ENCODE measurements at places on chromosomes 4 and X.

- no peak for DNase-seq
Measured at GRCh38 chr4:113398441-113399143, 349.1 kb downstream of the ANK2 start.

DNA sequence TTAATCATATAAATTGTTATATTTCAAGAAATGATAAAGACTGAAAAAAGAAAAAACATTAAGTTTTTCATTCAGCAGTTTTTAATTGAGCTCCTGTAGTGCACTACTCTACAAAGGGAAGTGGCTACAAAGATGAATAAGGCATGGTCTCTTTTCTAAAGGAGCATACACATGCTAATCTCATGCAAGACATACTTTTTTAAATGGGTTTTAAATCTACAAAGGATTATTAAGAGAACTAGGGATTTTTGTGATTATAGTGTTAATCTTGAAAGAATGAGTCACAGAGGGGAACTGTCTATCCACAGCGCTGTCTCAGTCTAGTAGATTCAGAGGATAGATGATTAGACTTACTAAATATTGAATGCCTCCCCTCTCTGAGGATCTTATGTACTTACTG is 1722.2 kb downstream of the RPA4 start:
- DNase-seq: no peak

DNA sequence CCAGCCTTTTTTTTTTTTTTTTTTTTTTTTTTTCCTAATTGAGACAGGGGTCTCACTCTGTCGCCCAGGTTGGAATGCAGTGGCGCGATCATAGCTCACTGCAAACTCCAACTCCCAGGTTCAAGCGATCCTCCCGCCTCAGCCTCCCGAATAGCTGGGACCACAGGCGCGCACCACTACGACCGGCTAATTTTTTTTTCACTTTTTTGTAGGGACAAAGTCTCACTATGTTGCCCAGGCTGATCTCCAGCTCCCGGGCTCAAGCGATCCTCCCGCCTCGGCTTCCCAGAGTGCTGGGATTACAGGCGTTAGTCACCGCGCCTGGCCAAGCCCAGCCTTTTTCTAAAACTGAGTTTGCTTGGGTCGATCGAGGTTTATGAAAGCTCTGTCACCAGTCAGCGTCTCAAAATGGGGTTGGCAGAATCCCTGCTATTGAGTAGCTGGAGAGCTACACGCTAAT is 1.3 kb upstream of the OTUD5 start:
- DNase-seq: no peak

GRCh38 chrX:19030805-19031204 is 46.9 kb upstream of the PHKA2 start:
- no peak for DNase-seq

DNA sequence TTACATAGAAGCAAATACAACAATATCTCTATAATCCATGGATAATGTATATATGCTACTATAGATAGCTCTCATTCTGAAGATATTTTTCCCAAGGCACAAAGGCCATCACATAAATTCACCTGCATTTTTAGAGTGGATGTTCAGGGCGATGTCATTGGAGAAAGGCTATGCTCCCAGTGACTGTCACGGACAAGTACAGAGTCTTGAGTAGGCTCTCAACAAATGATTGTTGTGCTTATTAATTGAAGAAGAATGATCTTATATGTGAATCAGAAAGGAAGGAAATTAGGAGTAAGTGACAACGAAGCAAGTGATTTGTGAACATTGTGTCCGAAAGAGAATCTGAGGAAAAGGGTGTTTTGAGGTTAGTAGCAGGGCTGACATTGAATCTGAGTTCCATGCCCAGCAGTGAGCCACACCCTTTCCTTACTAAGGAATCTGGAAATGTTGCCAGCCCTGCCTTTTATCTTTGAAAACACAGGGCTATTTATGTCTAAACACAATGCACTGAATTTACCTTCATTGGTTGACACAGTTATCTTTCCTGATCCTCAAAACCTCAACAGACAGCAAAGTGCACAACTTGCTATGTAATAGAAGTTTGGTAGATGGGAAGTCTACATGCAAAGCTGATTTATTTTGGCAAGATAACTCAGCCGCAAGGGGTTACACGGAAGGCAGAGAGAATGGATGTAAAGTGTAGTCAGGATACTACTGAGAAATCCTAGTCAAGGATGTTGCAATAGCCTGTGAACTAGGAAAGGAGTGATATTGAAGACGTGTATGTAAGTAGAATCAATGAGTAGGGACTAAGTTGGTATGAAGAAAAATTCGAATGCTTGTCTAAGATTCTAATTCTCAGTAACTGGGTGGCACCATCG is 50.4 kb downstream of the SORBS2 start:
- DNase-seq: no peak

- no peak for DNase-seq
Measured at GRCh38 chr4:157043131-157043530, 32.8 kb upstream of the GLRB start.

- DNase-seq: no peak
Measured at GRCh38 chr4:137558951-137559350, 26.7 kb upstream of the PCDH18 start.

GRCh38 chrX:15825936-15826335 is 28.7 kb downstream of the AP1S2 start:
- DNase-seq: no peak

DNA sequence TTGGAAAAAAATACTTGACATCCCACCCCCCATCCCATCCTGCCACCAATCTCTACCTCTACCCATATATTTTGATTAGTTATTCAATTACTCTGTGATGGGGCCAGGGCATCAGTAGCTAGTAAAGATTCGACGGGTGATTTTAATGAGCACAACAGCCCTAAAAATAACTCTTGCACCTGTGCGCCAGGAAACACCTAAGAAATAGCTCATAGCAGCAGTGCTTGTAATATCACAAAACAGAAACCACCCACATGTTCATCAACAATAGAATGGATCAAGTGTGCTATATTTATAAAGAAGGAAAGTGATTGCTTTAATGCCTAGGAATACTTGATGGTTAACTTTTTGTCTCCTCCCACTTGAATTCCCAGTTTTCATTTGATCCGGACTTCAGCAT is 225.6 kb upstream of the LCORL start:
- no peak for DNase-seq

- no peak for DNase-seq
Measured at GRCh38 chrX:122046226-122046625, 998.8 kb downstream of the GLUD2 start.

- no peak for DNase-seq
Measured at GRCh38 chr4:161285461-161285860, 878.3 kb downstream of the FSTL5 start.

GRCh38 chr4:153296040-153296823 is 48.3 kb upstream of the MND1 start:
- no peak for DNase-seq

GRCh38 chrX:139967300-139967699 is 2.0 kb upstream of the CXorf66 start:
- no peak for DNase-seq

DNA sequence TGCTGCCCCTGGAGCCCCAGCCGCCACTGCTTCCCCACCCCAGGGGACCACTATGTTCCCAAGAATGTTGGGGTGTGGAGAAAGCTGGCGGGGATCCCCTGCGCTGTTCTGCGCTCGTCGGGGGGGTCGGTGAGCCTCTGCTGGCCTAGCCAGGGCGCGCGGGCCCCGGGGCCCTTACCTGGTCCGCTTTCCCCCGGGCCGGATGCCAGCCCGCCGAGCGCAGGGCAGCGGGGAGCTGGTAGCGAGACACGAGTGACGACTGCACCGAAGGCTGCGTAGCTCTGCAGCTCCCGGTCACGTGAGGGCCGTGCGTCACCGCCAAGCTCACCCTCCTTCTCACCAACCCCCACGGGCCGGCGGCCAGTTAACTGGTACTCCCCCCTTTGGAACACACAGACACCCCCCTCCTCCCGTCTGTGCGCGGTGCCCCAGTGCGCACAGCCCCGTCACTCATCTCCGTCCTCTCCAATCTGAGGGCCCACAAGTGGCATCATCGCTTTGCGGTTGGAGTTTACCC is at the start of gene BEX1:
BEX1 (minus strand) TSS at position 254 of the 517 bp plus-strand sequence. CDS start 897 bp downstream, outside the sequence.
- peak; percentile 7 for DNase-seq

DNA sequence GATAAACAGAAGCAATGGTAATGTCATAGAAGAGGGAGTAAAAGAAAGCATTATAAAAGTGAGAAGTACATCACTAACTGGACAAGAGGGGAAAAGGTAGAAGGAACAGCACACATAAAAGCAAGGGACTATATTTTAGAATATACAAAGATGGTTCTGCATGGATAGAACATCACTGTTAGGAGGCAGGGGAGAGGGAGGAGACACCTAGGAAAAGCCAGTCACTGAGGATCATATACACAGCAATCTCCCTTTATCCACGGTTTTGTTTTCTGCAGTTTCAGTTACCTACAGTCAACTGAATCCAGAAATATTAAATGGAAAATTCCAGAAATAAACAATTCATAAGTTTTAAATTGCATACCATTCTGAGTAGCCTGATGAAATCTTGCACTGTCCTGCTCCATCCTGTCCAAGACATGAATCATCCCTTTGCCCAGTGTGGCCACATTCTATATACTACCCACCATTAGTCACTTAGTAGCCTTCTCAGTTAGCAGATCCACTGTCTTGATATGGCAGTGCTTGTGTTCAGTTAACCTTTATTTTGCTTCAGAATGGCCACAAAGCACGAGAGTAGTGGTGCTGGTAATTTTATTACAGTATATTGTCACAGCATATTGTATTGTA is 74.2 kb downstream of the PPA2 start:
- DNase-seq: no peak

DNA sequence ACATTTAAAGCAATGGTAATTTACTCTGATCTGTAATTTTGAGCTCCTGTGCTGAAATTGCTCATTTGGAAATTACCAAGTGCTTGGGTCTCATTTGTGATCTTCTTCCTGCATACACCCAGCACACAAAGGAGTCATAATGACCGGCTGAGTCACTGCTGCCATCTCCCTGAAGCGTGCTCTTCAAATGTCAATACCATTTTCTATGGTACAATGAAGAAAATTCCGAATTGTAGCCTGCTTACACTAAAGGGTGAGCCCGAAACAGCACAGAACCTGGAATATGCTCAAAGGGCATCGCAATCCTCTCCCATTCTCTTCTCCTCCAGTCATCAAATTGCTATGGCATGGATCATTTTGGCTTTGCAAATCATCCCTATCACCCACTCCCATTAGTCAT is 140.5 kb downstream of the GRIA3 start:
- DNase-seq: no peak

GRCh38 chr4:33386764-33387163 is 2666.6 kb downstream of the PCDH7 start:
- no peak for DNase-seq

- no peak for DNase-seq
Measured at GRCh38 chr4:177236886-177237285, 72.8 kb upstream of the NEIL3 start.
